Esophagus squamous epithelium (tissue), 5 donors: ENCODE measurements at places on chromosomes 1 and 21. TPM values are rescaled to one million over a fixed set of nuclear protein-coding genes. Genes with fewer than 3 reads are reported as not detected.

TOR3A gene
- total RNA-seq = 31.9 TPM

HLX gene
- 0.23 TPM for total RNA-seq

FMO2 gene
- total RNA-seq = 146 TPM

GRCh38 chr1:101526813-101527212 lies 290.0 kb downstream of the S1PR1 start:
- no peak for DNase-seq

- DNase-seq = no peak
These were observed 4.3 kb downstream of the MFN2 start for GRCh38 chr1:11984576-11984975.

GRCh38 chr1:217506878-217507277 lies 124.0 kb downstream of the GPATCH2 start:
- no peak for DNase-seq

DNA sequence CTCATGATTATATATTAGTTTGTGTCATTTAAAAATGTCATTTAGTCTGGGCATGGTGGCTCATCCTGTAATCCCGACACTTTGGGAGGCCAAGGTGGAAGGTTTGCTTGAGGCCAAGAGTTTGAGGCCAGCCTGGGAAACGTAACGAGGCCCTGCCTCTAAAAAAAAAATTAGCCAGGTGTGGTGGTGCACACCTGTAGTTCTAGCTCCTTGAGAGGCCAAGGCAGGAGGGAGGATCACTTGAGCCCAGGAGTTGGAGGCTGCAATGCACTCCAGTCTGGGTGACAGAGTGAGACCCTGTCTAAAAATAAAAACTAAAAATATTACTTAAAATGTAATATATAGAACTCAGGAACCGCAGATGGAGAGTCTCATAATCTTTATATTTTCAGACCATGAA lies 34.6 kb downstream of the RUNX3 start:
- no peak for DNase-seq

DNA sequence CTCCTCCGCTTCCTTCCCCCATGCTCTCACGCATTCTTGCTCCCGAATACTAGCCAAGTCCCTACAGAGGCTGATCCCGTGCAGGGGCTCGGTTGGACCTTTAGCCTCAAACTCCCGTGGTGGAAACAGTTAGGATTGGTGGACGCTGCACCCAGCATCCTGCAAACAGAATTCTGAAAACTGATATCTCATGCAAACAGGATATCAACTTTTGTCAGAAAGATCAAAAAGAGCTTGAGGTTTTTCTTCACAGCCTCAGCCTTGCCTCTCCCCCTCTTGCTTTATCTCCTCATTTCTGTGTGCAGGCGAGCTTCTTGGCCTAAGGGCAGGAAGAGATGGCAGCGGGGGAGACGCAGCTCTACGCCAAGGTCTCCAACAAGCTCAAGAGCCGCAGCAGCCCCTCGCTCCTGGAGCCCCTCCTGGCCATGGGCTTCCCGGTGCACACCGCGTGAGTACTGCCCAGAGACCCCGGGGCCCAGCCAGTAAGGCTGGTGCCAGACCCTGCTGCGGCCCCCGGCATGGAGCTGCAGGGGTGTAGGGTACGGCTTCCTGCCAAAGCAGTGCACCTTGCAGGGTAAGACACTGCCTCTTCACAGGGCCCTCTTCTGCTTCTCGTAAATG lies at the start of gene UBASH3A:
Gene UBASH3A, plus strand, starts transcription at position 292 of the 621 bp plus-strand sequence. Its CDS starts 44 bp downstream, at position 336.
- no peak for DNase-seq

GRCh38 chr1:14697353-14697752 lies 98.9 kb downstream of the KAZN start:
- no peak for DNase-seq

GRCh38 chr1:11463177-11463576 lies 15.8 kb upstream of the DISP3 start:
- no peak for DNase-seq

DNA sequence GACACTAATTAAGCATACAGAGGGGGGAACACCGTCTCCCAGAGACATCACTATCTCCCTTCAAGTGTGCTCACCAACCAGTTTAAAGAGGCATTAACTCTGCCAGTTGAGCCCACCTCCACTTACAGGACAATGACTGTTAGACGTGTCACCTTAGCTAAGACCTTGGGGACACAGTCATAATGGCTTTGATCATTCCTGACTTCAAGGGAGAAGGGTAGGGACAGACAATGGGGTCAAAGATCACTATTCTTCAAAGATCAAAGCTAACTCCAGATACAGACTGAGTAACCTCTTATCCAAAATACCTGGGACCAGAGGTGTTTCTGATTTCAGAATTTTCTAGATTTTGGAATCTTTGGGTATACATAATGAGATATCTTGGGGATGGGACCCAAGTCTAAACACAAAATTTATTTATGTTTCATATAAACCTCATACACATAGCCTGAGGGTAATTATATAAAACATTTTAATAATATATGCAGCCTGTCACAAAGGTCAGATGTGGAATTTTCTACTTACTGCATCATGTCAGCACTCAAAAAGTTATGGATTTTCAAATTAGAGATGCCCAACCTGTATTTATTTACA lies 246.1 kb downstream of the SLC45A1 start:
- no peak for DNase-seq

GRCh38 chr1:156121457-156121856 lies 6.9 kb downstream of the LMNA start:
- DNase-seq = no peak

- no peak for DNase-seq
These were observed 369.3 kb downstream of the PBX1 start for GRCh38 chr1:164928232-164928812.
